Epithelial cell of alveolus of lung (primary cell): ENCODE measurements at places on chromosomes 5 and 9. TPM values are rescaled to one million over a fixed set of nuclear protein-coding genes. Genes with fewer than 3 reads are reported as not detected.

The ZNF879 gene
- 2.1 and 3.9 TPM in 2 replicates for total RNA-seq

The SOX30 gene
- not detected in 2 replicates for total RNA-seq

The CDKN2AIPNL gene
- 39.8 and 47.1 TPM in 2 replicates for total RNA-seq

The RAD17 gene
- total RNA-seq, result 14.0 and 14.1 TPM in 2 replicates

The GKAP1 gene
- 0.39 and 3.9 TPM in 2 replicates for total RNA-seq

The RNF183 gene
- not detected in 2 replicates for total RNA-seq

The STPG3 gene
- total RNA-seq, result not detected in 2 replicates

The CDK9 gene
- 23.0 and 63.2 TPM in 2 replicates for total RNA-seq

The SLC4A9 gene
- not detected in 2 replicates for total RNA-seq

The KIF2A gene
- total RNA-seq, result 30.3 and 40.3 TPM in 2 replicates

The MTAP gene
- 27.0 and 143 TPM in 2 replicates for total RNA-seq

The S100Z gene
- total RNA-seq, result not detected in 2 replicates
